ENCODE measurements at places on chromosomes 6 and 20.

DNA sequence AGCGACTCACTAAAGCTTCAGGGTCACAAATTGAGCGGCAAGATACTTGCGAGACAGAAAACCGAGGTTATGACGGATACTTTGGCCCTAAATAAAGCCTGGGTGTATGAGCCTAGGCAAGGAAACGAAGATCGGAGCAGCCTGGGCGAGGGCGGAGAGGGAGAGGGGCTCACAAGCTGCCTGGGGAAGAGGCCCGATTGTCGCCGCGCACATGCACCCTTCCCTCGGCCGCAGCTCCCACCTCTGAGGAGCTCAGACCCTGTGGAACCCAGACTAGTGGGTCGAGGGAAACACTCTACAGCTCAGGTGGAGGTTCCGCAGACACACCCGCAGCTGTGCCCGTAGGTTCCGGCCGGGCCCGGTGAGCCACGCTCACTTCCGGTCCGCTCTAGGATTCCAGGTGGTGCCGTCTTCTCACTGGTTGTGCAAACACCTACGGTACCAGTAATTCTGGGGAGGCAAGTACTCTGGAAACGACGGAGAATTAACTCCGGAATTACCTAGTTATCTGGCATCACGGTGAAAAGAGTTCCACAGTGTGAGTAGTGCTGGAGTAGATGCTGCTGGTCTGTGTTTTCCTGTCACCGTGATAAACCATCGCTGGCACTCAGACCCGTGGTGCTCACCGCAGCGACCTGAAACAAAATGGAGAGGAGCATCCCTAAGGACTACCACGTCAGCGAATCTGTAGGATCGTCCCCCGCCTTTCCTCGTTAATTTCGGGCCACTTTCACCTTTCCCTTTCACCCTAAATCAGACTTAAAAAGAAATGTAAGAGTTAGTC lies 61.5 kb downstream of the GPX5 start:
- peak; percentile 34 for DNase-seq

DNA sequence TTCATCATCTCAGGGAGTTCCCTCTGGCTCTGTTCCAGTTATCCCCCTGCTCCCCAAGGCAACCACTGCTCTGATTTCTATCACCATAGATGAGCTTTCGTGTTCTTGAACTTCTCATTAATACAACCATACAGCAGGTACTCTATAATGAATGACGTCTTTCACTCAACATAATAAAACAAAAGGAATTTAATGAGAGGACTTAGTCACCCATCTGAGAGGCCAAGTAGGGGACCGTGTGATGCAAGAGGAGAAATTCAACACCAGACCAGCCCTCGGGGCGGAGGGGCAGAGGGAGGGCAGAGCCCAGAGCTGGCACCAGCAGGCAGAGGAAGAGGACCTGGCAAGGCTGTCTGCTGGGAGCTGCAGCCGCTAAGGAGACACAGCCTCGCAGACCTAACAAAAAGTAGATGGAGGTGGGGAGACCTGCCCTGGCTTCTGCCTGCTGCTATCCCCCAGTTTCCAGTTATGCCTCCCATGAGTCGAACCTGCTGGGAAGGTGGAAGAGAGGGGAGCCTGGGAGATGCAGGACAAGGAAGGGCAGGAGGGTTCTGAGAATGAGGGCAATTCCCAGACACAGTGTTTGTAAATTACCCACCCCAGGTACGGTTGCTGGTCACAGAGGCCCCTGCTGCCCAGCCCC lies 13.8 kb downstream of the CCN5 start:
- no peak for DNase-seq

GRCh38 chr6:41955412-41955811 lies 13.8 kb upstream of the CCND3 start:
- no peak for DNase-seq

GRCh38 chr6:56424064-56424463 lies 176.7 kb upstream of the COL21A1 start:
- DNase-seq, result no peak

DNA sequence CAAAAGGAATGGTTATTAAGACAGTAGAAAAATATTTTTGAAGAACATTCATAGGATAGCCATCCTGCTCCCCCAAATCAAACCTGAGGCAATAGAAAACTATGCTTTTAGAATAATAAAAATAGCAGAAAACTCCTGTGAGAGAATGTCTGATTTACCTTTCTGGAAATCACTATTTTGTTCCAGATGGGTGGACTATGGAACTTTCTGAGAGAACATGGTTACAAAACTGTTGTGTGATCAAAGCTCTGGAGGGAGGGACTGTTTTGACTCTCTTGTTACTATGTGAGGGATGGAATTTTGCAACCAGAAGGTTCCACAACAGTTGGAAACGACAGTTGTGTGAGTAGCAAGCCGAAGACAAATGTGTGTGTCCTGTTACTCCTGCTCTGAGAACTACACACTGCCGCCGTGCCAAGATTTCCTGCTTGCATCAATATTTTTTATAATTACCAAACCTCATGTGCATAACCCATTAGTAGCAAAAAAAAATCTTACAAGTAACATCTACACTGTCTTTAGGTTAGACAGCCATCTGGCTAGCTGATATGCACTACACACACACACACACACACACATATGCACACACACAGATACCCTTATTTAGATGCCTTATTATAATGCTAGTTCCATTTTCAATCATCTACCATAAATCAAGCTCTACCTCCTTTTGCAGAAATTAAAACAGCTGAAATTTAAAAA lies 11.0 kb upstream of the HIVEP1 start:
- no peak for DNase-seq

- no peak for DNase-seq
These were observed 149.5 kb downstream of the PHACTR3 start for GRCh38 chr20:59753836-59754235.

DNA sequence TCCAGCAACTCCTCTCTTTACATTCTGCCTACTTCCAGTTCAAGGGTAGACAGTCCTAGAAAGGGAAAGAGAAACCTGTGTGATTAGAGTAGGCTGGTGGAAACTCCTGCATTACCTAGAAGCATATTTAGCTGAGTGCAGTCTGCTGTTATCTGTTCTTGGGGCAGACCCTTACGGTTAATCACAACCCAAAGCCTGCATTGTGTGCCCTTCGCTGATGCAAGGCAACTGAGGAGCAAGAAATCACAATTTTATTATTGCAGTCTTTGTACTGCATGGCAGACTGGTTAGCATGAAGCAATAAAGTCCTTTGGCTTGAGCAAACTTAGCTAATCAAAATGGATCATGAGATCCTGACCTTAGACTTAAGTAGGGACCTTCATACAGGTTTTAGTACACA lies 1.5 kb upstream of the GOPC start:
- DNase-seq, result no peak

- DNase-seq, result peak; percentile 21
These were observed 9.4 kb downstream of the TREML2 start for GRCh38 chr6:41191569-41191968.

DNA sequence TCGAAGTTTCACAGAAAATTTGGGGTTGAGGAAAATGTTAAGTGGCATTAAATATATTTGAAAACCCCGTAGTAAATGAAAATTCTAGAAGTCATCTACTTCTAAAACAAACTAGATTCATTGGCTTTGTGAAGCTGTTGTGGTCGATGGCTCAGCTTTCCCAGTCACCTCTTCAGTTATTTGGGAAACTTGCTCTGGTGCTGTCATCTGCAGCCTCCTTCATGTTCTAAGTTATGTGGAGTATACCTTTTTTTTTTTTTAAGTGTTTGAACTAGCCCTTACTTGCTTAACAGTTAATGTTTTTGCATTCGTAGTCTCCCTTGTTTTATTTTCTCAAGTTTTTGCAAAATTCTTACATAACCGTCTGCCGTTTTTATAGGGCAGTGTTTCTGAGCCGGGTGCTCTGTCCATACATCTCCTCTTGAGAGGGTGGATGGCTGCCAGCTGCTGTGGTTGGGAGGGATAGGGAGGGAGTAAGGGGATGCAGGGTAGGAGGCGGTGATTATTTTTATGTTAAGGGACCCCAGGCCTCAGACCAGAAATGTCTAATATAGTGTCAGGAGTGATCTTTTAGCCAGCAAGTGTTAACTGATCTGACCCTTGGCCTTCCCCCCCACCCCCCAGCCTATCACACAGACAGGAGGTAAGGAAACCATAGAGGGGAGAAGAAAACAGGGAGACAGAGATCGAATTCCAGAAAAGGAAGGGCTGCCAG lies 7.1 kb downstream of the RREB1 start:
- DNase-seq, result no peak

- DNase-seq, result no peak
These were observed 709.9 kb downstream of the TFAP2A start for GRCh38 chr6:9704989-9705388.

DNA sequence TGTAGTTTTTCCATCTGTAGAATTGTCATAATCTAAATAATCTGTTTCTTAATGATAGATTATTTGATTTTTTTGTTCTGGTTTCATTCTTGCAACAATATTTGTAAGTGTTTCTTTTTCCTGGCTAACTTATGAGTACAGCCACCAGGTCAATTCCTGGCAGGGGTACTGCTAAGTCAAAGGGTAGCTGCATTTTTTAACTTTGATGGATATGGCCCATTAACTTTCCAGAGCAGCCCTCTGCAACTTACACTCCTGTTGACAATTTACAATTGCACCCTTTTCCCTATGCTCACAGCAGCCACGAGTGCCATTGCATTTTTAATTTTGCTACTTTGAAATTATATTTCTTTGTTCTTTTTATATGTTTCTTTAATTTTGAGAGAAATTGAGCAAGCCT lies 209.3 kb upstream of the CST7 start:
- DNase-seq, result no peak

DNA sequence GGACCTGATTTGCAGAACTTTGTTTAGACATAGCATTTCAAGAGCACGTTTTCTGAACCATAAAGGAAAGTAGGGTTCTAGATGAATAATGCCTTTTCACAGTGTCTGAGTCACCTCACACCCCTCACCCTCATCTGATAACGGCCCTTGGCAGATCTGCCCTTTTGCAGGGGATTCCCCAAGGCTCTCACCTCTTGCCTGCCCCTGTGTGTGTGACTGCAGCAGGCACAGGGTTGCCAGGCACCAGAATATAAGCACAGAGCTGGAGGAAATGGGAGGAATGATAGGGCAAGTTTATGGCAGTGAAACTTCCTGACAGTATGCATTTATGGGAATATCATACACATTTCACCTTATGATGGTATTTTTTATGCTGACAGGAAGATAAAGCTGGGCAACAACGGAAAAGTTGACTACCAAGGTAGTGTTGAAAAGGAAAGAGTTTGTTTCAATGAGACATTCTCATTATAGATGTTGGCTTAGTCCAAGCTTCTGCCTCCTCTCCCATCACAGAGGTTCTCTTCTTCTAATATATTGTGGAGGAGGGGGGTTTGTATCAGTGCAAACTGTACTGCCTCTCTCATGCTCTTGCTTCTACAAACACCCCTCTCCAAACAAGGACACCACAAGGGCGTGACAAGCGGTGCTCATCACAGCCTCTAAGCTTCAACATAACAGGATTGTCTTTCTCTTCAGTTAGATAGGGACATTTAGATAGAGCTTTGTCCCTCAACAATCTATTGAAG lies 101.5 kb upstream of the BACH2 start:
- peak; percentile 78 for DNase-seq

- no peak for DNase-seq
These were observed 182.3 kb downstream of the MTFR2 start for GRCh38 chr6:136067731-136068341.

GRCh38 chr6:64539917-64540316 lies 904.3 kb downstream of the PHF3 start:
- DNase-seq, result no peak

DNA sequence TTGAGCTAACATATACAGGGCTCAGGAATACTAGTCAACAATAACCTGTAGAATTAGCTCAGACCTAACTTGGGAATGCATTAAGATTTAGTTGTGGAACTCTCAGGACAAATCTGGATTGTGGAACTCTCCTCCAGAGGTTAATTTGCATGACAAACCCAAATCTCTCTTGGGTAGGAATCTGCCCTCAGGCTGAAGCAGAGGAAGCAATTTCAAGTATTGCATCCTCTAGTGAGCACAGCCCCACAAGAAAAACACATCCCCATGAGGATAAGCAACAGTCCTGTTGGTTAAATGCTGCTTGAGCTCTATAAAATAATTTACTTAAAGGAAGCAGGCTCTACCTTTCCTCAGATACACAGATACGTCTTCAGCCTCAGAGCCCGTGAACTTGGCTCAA lies 170.9 kb upstream of the STXBP5 start:
- DNase-seq, result no peak

DNA sequence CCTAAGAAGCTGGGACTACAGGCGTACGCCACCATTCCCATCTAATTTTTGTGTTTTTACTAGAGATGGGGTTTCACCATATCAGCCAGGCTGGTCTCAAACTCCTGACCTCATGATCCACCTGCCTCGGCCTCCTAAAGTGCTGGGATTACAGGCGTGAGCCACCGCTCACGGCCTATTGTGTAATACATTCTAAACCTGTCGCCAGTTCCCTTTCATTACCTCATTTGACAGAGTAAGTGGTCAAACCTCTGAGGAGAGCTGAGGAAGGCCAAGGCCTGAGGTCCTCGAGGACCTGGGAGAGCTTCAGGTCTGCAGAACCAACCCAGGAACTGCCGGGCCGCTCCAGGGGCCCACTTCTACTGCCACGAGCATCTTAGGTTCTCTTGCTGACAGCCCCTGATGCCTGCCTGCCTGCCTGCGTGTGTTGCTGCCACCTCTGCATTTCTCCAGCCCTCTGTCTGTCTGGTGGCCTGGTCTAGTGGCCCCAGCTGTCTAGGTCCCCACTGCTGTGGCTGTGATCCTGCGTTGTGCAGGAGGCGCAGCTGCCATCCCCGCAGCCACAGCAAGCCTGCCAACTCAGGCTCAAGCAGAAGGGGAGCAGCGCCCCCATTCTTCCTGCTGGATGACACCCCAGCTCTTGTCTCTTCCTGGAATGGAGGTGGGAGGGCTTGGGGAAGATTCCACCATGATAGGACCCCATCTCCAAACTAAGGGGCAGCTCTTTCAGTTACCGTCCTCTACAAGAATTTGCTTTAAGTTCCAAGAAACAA lies 45.3 kb downstream of the PRR18 start:
- no peak for DNase-seq

DNA sequence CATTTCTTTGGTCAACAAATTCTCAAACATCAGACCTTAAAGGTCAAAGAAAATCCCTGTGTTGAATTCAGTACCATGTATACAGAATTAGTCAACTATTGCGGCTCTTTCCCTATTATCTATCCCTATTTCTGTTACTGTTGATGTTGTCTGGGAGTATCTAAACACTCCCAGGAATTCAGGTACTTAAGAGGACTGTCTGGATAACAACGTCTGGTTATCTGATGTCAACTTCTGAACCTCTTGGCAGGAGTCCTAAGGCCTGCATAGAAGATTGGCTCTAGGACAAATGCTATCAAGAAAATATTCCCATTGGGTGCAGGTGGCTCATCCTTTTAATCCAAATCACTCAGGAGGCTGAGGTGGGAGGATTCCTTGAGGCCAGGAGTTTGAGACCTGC lies 255.6 kb downstream of the KHDC1L start:
- DNase-seq, result no peak

GRCh38 chr20:13111249-13111911 lies 102.6 kb downstream of the SPTLC3 start:
- DNase-seq, result no peak

- no peak for DNase-seq
These were observed 193.1 kb downstream of the DOK5 start for GRCh38 chr20:54668271-54669039.

GRCh38 chr6:814378-815347 lies 121.7 kb upstream of the EXOC2 start:
- DNase-seq, result no peak

- no peak for DNase-seq
These were observed at the start of gene C6orf141 for GRCh38 chr6:49550492-49551077. TSS of gene C6orf141 (plus strand) at chr6:49550668. CDS start at chr6:49550793, 125 bp downstream.

All from activated T-helper 9 cell treated with anti-CD3 and anti-CD28 coated beads, Interleukin-2, amount 50 U/mL, for 16 hours (primary cell).